ENCODE measurements at places on chromosomes 2 and 18. TPM values are rescaled to one million over a fixed set of nuclear protein-coding genes. Genes with fewer than 3 reads are reported as not detected.

DNA sequence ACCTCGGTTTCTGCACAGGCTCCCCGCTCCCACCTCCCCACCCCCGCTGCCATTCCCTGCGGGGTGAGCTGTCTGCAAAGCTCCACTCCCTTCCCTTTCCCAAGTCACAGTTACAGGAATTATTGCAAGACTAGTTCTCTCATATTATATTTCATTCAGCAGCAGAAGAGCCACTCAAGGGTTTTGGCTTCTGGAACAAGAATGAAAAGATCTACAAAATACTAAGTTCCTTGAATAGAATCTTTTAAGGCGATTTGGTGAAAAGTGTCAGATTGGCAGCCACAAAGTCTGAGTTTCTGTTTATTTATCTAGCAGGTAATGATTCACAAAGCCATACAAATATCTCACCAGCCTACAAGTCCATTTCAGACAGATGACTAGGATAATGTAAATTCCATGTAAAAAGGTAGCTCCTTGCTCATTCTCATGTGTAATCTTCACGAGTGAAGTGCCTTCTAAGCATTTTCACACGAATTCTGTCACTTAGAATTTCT lies 221.9 kb upstream of the RBBP8 start:
- no peaks in the 10 kb centered on the region for H3K27me3 ChIP-seq
- peaks cover 13% of the 10 kb centered on the region for H3K4me1 ChIP-seq
- peak overlapping the region; percentile 52 for H3K4me3 ChIP-seq

DNA sequence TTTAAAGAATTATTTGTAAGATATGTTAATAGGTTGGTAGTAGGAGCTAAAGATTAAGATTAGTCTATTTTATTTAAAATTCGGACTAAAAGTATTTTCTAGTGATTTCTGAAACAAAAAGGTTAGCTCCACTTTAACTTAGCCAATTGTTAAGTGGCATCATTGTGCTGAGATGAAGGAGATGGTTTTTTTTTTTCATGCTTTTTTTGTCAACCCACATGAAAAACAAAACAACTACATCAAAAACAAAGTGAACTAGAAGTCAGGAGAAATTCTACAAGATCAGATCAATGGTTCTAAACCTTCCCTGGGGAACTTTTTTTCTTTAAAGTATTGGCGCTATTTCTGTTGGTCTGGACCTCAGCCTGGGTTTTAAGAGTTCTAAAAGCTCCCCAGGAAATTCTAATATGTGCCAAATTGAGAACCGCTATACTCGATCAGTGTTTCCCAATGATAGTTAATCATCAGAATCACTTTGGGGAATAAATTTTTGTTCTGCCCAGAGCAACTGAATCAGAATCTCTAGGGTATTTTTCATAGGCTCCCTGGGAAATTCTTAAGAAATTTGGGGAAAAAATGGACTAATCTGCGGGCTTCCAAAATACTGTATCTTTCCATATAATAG lies 2.3 kb downstream of the ZC3H6 start:
- DNase-seq: no peak
- H3K4me3 ChIP-seq: no peak overlapping the region
- H3K4me1 ChIP-seq: peaks cover 7% of the 10 kb centered on the region
- H3K36me3 ChIP-seq: no peaks in the 10 kb centered on the region
- no peaks in the 10 kb centered on the region for H3K27me3 ChIP-seq

DNA sequence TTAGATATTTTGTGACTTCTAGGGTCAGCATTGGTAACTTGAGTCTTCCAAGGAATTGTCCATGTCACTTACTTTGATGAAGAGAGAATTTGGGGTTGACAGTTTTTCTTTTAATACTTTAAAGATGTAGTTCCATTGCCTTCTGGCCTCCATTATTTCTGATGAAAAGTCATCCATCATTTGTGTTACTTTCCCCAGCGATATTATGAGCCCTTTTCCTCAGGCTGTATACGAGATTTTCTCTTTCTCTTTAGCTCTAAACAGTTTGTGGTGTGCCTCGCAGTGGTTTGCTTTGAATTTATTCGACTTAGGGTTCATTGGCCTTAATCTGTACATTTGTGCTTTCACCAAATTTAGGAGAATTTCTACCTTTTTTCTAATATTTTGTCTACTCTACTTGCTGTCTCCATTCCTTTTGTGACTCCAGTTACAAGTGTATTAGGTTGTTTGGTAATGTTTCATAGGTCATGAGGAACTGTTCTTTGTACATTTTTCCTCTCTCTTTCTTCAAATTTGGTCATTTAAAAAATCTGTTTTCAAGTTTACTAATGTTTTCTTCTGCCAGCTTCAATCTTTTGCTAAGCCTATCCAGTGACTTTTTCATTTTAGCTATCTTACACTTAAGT lies 131.4 kb upstream of the OTOS start:
- no peak overlapping the region for H3K4me3 ChIP-seq
- H3K27me3 ChIP-seq: peaks cover 31% of the 10 kb centered on the region
- H3K36me3 ChIP-seq: no peaks in the 10 kb centered on the region
- DNase-seq: no peak
- no peak overlapping the region for H3K27ac ChIP-seq

DNA sequence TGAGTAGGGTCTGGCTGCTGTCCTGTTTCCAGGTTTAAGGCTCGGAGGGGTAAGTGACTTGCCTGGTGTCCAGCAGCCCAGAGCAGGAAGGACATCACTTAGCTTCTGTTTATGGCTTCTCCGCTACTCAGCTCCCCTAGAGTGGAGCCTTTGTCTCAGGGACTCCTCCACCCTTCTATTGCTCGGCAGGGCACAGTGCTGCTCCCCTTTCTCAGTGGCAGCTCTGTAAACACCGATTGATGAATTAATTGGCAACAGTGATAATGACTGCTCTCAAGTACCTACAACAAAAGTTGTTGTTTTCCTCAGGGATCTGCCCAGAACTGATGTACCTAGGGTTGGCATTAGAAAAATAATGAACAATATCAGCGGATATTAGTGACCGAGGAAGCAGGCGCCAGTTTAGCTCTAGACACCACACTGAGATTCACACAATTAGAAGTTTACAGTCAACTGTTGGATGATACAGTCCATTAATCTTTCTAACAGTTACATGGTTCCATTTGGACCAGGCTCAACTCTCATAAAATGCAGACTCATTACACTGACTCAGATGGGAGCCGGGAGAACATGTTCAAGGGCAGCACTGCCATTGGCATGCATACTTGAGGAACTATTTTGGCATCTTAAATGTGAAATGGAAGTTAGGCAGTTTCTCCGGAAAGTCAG lies 265.7 kb downstream of the MTX2 start:
- no peaks in the 10 kb centered on the region for H3K27me3 ChIP-seq
- no peak for DNase-seq
- no peaks in the 10 kb centered on the region for H3K36me3 ChIP-seq
- peaks cover 5% of the 10 kb centered on the region for H3K4me1 ChIP-seq
- no peak overlapping the region for H3K4me3 ChIP-seq

- H3K4me1 ChIP-seq: no peaks in the 10 kb centered on the region
- H3K27me3 ChIP-seq: 0 out of 2 replicates have a peak, but pooled peaks cover 7% of the 10 kb centered on the region
- no peak for DNase-seq
- no peak overlapping the region for H3K27ac ChIP-seq
- H3K36me3 ChIP-seq: no peaks in the 10 kb centered on the region
- no peak overlapping the region for H3K4me3 ChIP-seq
These were observed 179.2 kb upstream of the ALKAL2 start for GRCh38 chr2:467101-467500.

DNA sequence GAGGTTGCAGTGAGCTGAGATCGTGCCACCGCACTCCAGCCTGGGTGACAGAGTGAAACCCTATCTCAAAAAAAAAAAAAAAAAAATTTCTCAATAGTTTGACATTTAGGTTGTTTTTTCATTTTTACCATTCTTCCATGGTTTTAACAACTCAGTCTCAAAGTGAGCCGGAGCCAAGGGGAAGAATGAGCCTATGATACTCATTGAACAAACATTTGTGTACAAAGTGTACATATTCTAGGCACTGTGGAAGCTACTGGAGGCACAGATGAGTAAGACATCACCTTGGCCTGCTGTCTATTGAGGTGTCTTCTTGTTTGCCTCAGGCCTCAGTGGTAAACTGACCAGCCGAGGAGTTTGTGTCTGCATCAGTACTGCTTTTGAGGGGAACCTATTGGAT lies 21.9 kb downstream of the CENPO start:
- H3K27me3 ChIP-seq: no peaks in the 10 kb centered on the region
- DNase-seq: no peak
- H3K4me1 ChIP-seq: no peaks in the 10 kb centered on the region
- 0 out of 2 replicates have a peak, but pooled peaks cover 14% of the 10 kb centered on the region for H3K36me3 ChIP-seq

- H3K4me3 ChIP-seq: no peak overlapping the region
- H3K4me1 ChIP-seq: no peaks in the 10 kb centered on the region
- no peak for DNase-seq
- no peaks in the 10 kb centered on the region for H3K36me3 ChIP-seq
These were observed 9.1 kb upstream of the ZNF804A start for GRCh38 chr2:184589261-184589660.

- peaks cover 22% of the 10 kb centered on the region for H3K4me1 ChIP-seq
- no peak overlapping the region for H3K27ac ChIP-seq
- DNase-seq: no peak
- no peak overlapping the region for H3K4me3 ChIP-seq
- H3K36me3 ChIP-seq: no peaks in the 10 kb centered on the region
These were observed 14.2 kb upstream of the WIPF1 start for GRCh38 chr2:174611854-174612253.

- DNase-seq: no peak
- no peaks in the 10 kb centered on the region for H3K36me3 ChIP-seq
- H3K4me3 ChIP-seq: no peak overlapping the region
- H3K4me1 ChIP-seq: no peaks in the 10 kb centered on the region
- H3K27ac ChIP-seq: no peak overlapping the region
These were observed 117.9 kb downstream of the NRP2 start for GRCh38 chr2:205800224-205800623.

GRCh38 chr2:24930768-24931167 lies 10.7 kb upstream of the ADCY3 start:
- H3K27me3 ChIP-seq: no peaks in the 10 kb centered on the region
- H3K4me3 ChIP-seq: no peak overlapping the region
- H3K27ac ChIP-seq: no peak overlapping the region
- no peaks in the 10 kb centered on the region for H3K36me3 ChIP-seq

DNA sequence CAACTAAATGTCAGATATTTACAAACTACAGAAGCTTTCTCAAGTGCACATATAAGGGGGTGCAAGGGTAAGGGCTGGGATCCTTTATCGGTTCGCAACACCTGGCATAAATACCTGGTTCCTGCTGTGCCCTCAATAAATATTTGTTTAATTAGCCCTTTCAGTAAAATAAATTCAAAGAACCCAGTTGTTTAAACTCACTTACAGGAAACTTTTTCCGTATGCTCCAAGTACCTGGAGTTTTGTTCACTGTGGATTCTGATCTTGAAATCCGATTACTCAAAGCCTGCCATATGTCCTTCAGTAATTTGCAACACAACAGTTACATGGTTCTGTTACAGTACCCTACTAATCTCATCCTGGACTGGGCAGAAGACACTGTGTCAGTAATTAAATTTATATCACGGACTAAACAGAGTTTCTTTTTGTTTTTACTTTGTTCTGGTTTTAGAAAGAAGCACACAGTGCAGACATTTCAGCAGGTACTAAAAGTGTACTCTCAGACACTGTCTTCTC lies 36.9 kb downstream of the TBC1D8 start:
- H3K36me3 ChIP-seq: peaks cover 13% of the 10 kb centered on the region
- H3K4me1 ChIP-seq: peaks cover 86% of the 10 kb centered on the region
- peak overlapping the region; percentile 88 for H3K27ac ChIP-seq
- no peaks in the 10 kb centered on the region for H3K27me3 ChIP-seq

DNA sequence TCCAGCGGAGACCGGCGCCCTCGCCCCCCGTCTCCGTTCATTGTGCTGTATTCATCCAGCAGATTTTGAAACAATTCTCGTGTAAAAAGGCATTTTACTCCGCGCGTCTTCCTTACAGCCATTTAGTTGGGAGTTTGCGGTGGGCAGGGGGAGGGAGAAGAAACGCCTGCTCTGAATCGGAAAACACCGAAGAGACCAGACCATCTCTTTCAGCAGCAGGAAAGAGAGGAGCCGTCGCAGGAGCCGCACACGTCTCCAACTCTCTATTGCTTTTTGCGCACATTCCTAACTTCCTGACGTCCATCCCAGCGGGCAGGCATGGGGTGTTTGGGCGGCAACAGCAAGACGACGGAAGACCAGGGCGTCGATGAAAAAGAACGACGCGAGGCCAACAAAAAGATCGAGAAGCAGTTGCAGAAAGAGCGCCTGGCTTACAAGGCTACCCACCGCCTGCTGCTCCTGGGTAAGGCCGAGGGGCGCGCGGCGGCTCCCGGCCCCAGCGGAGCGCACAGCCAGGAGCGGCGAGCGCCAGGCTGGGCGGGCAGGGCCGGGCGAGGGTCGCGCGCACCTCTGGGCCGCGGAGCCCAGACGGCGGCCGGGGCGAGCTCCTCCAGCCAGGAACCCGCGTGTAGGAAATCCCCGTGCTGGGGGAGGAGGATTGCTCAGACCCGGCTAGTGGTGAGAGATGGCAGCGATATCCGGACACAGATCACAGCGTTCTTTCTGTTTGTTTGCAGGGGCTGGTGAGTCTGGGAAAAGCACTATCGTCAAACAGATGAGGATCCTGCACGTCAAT lies 63.2 kb downstream of the GNAL start:
- H3K4me3 ChIP-seq: no peak overlapping the region
- no peak for DNase-seq
- H3K27me3 ChIP-seq: no peaks in the 10 kb centered on the region
- no peak overlapping the region for H3K27ac ChIP-seq
- no peaks in the 10 kb centered on the region for H3K4me1 ChIP-seq
- no peaks in the 10 kb centered on the region for H3K36me3 ChIP-seq

GRCh38 chr2:19982268-19982667 lies 7.6 kb downstream of the WDR35 start:
- H3K4me1 ChIP-seq: no peaks in the 10 kb centered on the region
- H3K36me3 ChIP-seq: peaks cover 10% of the 10 kb centered on the region
- H3K27me3 ChIP-seq: no peaks in the 10 kb centered on the region
- H3K27ac ChIP-seq: no peak overlapping the region
- H3K4me3 ChIP-seq: no peak overlapping the region

- peak overlapping the region; percentile 37 for H3K4me3 ChIP-seq
- H3K36me3 ChIP-seq: no peaks in the 10 kb centered on the region
- peaks cover 28% of the 10 kb centered on the region for H3K4me1 ChIP-seq
- peak; percentile 15 for DNase-seq
- H3K27me3 ChIP-seq: no peaks in the 10 kb centered on the region
- H3K27ac ChIP-seq: no peak overlapping the region
These were observed 2.2 kb downstream of the MYO3B start for GRCh38 chr2:170180031-170180566.

- no peak overlapping the region for H3K27ac ChIP-seq
- H3K27me3 ChIP-seq: no peaks in the 10 kb centered on the region
- H3K36me3 ChIP-seq: peaks cover 16% of the 10 kb centered on the region
- H3K4me1 ChIP-seq: peaks cover 48% of the 10 kb centered on the region
- H3K4me3 ChIP-seq: peak overlapping the region; percentile 79
These were observed 3.4 kb downstream of the INSIG2 start for GRCh38 chr2:118091631-118092030.

- H3K36me3 ChIP-seq: no peaks in the 10 kb centered on the region
- no peak overlapping the region for H3K4me3 ChIP-seq
These were observed 4.5 kb upstream of the STON1 start for GRCh38 chr2:48525269-48525943.

The REG3G gene
- total RNA-seq: not detected

The NIFK gene
- 75.9 TPM for total RNA-seq

The LRATD1 gene
- 3.8 TPM for total RNA-seq

The DSG1 gene
- total RNA-seq: not detected

The IL1RL2 gene
- total RNA-seq: 1.2 TPM

The CDKL4 gene
- not detected for total RNA-seq

The UGT1A4 gene
- total RNA-seq: 73.6 TPM

The NT5DC4 gene
- total RNA-seq: 6.1 TPM

The CAPN14 gene
- 0.35 TPM for total RNA-seq

The NEU2 gene
- not detected for total RNA-seq
